Esophagus muscularis mucosa (tissue), 4 donors: ENCODE measurements at places on chromosomes 5 and 9. TPM values are rescaled to one million over a fixed set of nuclear protein-coding genes. Genes with fewer than 3 reads are reported as not detected.

- DNase-seq: no peak
Observed at GRCh38 chr9:124710766-124711165, 60.3 kb downstream of the NR6A1 start.

DNA sequence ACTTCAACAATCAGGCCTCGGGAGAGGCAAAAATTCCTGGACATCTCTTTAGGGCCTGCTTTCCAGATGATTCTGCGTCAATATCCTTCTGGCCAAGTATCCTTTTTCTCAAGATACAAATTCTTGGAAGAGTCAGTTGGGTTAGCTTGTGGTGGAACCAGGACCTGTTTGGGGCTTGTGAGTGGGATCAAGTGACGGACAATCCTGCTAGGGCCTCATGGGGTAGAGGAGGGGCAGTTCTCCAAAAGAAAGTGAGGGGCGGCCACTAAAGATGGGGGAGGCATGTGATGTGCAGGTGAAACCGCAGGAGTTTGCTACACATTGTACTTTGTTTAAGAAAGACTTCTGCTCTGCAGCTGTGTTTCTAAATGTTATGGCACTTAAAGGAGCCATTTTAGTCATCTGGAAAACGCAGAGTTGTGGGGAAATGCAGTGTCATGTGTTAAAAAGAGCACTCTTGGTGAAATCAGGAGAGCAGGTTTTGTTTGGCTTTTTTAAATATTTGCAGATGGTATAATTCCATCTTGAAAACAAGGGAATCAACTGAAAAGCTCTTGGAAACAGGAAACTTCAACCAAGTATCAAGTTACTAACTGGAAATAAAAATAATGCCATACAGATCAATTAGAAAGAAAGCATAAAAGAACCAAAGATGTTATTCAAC lies 27.4 kb upstream of the GSN start:
- DNase-seq: no peak

DNA sequence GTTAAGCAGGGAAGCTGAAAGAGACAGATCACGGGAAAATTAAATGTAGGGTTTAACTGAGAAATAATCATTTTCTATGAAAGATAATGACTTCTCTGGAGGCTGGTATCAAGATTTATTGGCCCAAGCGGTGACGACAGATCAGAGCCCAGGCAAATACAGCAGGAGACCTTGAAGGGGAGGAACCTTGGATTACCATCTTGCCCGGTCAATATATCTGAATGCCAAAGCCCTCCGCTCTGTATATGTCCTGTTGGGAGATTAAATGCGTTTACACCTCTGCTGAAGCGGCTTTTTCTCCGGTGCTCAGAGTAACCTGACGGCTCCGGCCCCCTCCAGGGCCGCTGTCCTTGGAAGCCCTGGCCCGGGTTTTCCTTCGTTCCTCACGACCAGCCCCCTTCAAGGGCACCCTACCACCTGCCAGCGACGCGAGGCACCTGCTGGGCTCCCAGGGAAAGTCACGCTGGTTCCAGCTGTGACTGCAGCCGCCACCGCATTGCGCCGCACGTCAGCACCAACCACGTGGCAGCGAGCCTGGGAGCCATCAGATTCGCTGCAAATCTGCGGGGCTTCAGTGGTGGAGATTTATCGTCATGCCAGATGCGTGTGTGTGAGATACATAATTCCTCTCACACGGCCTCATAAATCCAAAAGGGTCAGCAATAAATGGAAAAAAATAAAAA lies 4.4 kb upstream of the QSOX2 start:
- no peak for DNase-seq

GRCh38 chr5:89343666-89344065 lies 460.7 kb upstream of the MEF2C start:
- DNase-seq: no peak

DNA sequence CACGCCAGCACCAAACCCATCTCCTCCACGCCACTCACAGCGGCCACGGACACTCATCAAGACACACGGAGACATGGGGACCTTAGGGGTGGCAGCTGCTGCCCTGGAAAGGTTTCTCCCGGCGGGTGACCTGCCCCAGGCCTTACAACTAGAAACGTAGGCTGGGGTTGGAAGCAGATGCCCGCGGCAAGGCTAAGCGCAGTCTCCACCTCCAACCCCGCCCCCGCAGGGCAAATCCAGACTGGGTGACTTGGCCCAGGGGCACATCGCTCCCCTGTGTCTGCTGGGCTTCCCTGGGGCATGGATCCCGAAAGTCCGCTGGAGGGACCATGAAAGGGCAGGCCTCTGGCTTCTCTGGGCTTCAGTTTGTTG lies 12.0 kb upstream of the ASS1 start:
- DNase-seq: no peak

- DNase-seq: no peak
Observed at GRCh38 chr5:121640298-121640697, 211.4 kb upstream of the FTMT start.

GRCh38 chr9:126979461-126979860 lies 64.9 kb downstream of the RALGPS1 start:
- DNase-seq: peak; percentile 91

- no peak for DNase-seq
Observed at GRCh38 chr5:155259648-155260047, 246.1 kb downstream of the KIF4B start.

DNA sequence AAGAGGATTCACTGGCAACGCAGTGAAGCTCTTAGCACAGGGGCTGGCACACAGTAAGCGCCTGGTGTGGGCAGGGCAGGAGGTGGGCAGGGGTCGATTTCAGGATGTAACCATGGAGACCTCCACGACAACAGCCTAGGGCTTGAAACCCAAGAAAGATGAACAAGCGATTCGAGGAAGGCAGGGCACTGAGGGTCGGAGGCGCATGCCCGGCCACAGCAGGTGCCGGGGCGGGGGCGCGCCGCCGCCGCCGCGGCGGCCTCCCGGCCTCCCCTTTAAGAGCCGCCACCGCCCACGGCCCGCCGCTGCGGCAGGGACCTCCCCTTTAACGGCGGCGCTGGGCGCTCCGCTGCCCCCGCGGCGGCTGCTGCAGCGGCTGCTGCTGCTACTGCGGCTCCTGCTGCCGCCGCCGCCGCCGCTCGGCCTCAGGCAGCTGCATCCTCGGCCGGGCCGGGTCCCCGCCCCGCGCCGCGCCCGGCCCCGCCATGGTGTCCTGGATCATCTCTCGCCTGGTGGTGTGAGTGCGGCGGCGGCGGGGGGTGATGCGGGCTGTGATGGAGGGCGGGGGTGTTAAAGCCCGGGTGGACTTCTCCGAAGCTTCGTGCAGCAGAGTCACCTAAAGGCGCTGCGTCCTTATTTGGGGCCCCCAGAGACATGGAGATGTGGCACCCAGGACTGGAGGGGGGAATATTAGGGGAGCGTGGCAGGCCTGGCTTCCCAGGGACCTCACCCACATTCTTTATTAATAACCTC lies at the start of gene REEP2:
TSS of gene REEP2 (plus strand) at position 334 of the 753 bp plus-strand sequence. CDS start at position 486, 152 bp downstream.
- DNase-seq: no peak

Gene NUDT12
- total RNA-seq: 7.0 TPM

Gene PIP5KL1
- 1.3 TPM for total RNA-seq

Gene PCDHGA5
- 5.4 TPM for total RNA-seq

Gene SPTLC1
- total RNA-seq: 57.8 TPM
